Right renal cortex interstitium (tissue), 3 donors: ENCODE measurements at places on chromosomes 2 and 18.

- no peak for DNase-seq
These were observed 100.3 kb upstream of the MBOAT2 start for GRCh38 chr2:9103663-9104277.

GRCh38 chr2:96164459-96165184, 19.4 kb upstream of the DUSP2 start:
- DNase-seq: no peak

GRCh38 chr2:200130762-200131166, 175.4 kb downstream of the MAIP1 start:
- no peak for DNase-seq

DNA sequence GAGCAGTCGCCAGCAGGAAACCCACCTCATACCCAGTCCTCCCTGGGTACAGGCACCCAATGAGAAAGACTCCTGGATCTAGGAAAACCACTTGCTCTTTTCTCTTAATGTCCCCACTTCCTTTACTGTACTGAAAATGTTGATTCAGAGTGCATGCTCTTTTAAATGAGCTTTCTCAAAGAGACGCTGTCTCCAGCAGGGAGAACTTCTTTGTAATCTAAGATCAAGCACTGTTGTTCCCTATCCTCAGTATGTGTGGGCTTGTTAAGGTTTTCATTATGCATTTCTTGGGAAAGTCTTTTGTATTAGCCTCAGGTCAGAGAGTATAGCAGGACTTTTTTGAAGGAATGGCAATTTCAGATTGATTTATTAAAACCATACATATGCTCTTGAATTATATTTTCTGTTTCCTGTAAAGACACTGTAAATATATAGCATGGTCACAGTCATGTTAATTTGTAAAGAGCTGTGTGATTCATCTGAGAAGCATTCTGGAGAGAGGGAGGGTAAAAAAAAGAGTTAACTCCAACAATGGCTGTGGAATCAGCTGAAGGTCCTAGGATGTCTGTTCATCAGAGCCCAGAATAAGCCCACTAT, 178.1 kb downstream of the MGAT5 start:
- DNase-seq: no peak

GRCh38 chr18:51275712-51276476, 78.4 kb upstream of the MEX3C start:
- DNase-seq: no peak
